NCI-H2081 treated with DMSO at 0.1 percent for 48 hours (cell line): ENCODE measurements at places on chromosomes 7 and 10.

- no peak for DNase-seq
These were observed 431.6 kb upstream of the NFE2L3 start for GRCh38 chr7:25720427-25720826.

DNA sequence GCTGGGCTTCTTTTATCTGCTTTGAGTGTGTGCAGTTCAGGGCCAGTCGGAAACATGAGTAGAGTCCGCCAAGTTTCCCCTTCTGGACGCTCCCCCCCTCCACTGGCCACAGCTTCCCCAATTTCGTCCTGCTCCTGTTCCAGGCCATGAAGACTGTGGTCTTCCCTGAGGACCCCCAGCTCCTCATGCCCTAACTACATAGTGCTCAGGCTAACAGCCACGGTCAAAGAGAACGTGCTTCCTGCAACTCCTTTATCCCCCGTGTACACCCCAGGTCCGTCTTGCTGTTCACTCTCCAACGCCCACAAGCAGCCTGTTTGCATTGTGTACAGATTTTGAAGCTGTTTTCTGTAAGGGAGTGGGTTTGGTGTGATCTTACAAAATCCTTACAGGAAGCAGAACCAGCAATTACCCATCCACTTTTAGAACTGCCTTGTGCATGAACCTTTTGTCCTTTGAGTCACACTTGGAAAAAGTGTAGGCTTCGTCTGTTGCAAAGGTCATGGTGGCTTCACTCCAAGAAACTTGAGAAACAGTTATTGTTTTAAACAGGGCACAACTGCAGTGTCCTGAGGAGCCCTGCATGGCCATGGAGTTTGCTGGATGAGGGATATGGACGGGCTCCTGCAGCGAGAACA lies 77.0 kb upstream of the FAM20C start:
- no peak for DNase-seq

DNA sequence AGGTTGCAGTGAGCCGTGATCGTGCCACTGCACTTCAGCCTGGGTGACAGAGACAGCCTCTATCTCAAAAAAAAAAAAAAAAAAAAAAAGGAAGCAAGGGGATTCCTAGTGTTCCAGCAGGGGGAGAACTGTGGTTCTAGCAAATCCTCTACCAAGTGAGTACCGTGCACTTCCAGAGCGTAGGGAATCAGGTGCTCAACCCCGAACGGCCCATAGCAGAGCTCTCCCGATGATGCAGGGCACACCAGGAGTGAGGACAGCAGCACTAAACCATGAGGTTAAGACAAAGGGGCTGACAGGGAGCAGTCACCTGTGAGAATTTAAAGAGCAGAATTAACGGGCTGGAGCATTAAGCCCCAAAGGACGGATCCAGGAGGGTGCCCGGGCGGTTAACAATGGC lies 173.6 kb downstream of the PTPRN2 start:
- DNase-seq: no peak

- no peak for DNase-seq
These were observed 44.2 kb upstream of the RNF148 start for GRCh38 chr7:122746948-122747347.

GRCh38 chr7:67453580-67454380 lies 457.1 kb downstream of the TYW1 start:
- no peak for DNase-seq

GRCh38 chr7:101367676-101368075 lies 5.0 kb downstream of the COL26A1 start:
- DNase-seq: no peak

DNA sequence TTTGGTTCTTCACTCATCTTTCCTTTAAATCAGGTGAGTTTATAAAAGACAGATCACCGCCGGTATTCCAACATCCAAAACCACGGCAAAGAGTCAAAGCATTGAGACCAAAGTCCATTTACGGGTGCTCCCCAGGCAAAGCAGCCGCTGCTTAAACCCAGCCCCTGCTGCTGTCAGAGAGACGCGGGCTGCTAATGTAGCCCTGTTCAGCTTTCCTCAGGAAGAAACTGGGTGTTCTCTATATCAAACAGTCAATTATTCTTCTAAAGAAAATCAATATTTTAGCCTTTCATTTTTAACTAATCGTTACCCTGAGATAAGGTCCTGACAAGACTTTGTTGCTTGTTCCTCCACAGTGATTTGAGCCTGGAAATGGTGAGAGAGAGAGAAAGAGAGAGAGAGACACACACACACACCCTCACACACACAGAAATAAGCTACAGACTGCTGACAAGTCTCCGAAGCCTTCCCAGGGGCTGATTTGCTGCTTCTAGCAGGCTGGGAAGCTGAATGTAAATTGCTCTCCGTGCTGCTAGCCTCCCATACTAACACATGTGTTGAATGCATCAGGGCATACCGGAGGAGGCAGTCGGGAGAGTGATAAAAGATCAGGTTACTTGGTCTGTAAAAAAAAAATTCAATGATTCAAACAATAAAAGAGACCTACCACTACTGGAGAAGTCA lies 183.0 kb upstream of the ANK3 start:
- DNase-seq: no peak

DNA sequence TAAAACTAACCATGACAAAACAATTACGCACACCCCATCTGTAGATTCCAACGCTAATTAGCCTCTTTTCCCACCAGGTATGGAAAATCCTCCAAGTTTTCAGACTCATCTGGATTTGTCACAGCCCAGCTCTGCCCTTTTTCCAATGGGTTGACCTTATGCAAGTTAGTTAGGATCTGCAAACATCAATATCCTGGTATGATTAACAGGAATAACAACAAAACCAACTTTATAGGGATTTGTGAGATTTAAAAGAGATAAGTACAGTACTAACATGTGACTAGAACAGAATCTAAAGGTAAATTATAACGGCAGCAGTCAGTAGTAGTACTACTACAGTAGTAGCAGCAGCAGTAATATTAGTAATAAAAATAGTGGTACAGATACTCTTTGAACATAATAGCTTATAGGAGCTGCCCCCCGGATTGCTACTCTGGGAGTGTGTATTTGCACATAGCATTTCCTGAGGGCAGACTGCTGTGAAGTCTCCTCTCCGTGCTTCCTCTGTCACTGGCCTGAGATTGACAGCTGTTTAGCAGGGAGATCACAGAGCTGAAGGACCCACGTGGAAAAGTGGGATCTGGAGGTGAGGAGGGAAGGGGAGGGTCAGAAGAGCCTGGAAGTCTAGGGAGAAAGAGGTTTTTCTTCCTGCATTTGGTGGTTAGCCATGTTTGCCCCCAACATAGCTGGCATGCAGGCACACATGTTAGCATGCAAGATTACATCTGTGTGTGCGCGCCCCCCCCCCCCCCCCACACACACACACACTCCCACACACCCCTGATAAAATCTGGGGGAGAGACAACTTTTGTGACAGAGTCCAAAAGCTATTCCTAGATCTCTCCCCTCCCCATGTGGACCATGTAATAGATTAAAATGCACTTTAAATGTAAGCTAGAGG lies 73.3 kb upstream of the FAM171A1 start:
- no peak for DNase-seq

DNA sequence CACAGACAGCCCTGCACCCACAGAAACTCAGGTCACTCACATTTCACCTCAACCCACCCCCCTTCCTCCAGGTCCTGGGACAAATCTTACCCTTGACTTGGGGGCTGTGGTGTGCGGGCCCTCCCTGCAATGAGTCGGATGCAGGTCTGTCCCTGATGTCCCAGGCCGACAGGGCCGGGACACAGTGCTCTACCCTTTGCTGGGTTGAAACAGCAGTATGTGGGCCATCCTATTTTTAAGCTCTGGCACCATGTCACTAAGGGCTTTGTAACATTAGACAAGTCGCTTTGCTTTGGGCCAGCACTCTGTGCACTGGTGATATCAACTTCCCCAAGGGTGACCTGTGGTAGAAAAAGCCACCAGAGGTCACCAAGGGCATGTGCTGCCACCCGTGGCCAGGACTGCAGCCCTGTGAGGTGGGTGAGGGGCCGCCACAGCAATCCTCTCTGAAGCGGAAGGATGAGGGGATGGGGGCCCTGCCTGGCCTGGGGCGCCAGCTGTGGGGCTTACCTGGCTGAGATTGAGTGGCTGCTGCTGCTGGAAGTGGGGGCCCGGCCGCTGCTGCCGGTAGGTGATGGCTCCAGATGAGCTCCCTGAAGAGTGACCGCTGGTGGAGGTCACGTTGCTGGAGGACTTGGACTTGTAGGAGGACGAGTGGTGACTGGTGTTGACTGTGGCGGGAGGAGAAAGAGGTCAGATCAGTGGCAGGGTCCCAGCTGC lies 51.3 kb downstream of the CLEC2L start:
- no peak for DNase-seq
